ENCODE measurements at places on chromosomes 16 and 17.

GRCh38 chr17:48609759-48610281 is 997 bp downstream of the HOXB7 start:
- no peak for DNase-seq

- DNase-seq: no peak
Measured at GRCh38 chr17:69733171-69734012, 318.9 kb downstream of the MAP2K6 start.

DNA sequence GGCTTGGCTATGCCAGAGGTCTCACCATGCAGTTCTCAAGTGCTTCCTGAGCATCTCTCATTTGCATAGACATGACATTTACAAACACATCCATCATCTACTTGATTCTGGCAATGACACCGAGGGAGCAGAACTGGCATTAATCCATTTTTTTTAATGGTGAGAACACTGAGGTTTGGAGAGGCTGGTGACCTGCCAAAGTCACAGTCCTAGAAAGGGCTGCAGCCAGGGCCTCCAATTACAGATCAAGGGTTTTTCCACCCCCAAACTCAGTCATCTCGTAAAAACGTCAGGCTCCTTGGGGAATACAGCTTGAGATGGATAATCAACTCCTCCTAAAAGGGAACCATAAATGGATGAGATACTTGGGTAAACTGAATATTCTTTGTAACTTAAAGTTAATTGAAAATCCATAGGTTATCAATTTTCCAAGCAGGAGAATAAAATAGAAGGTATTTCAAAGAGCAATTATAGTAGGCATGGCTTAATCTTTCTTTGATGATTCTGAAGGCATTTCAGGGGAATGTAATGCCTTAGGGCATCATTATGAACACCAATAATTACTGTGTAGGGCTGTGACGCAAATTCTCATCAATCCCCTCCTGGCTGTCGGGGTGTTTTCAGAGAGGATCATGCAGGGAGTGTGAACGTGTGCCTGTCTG is 9.4 kb upstream of the MEOX1 start:
- no peak for DNase-seq

DNA sequence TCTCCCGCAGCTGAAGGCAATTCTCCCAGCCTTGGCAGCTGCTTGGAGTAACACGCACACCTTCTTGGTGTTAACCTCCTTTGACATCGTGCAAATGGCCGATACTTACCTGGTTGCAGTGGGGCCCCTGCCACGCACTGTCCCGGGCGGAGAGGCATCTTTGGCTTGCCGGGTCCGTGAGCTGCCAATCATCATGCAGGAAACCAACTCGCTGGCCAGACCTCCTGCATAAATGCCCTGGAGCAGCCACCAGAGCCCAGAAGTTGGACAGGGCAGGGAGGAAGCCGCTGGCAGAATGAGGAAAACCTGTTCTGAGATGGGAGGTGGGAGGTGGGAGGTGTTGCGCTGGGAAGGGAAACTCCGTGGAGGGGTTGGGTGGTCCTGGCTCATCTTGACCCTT is 41.7 kb upstream of the CREBBP start:
- no peak for DNase-seq

GRCh38 chr16:3282103-3282729 is 1.1 kb upstream of the ZNF263 start:
- DNase-seq: no peak
